ENCODE measurements at places on chromosomes 12 and 14. TPM values are rescaled to one million over a fixed set of nuclear protein-coding genes. Genes with fewer than 3 reads are reported as not detected.

CLEC9A gene
- polyA plus RNA-seq, result 0.99 TPM

TAS2R13 gene
- polyA plus RNA-seq, result not detected

LMNTD1 gene
- not detected for polyA plus RNA-seq

GPR65 gene
- 84.5 TPM for polyA plus RNA-seq

- peak; percentile 47 for DNase-seq
- H3K4me3 ChIP-seq, result peak overlapping the region; percentile 94
- H3K4me1 ChIP-seq, result peaks cover 27% of the 10 kb centered on the region
- H3K27ac ChIP-seq, result peak overlapping the region; percentile 88
Observed at GRCh38 chr12:53053218-53054111, 3.6 kb downstream of the TNS2 start.

DNA sequence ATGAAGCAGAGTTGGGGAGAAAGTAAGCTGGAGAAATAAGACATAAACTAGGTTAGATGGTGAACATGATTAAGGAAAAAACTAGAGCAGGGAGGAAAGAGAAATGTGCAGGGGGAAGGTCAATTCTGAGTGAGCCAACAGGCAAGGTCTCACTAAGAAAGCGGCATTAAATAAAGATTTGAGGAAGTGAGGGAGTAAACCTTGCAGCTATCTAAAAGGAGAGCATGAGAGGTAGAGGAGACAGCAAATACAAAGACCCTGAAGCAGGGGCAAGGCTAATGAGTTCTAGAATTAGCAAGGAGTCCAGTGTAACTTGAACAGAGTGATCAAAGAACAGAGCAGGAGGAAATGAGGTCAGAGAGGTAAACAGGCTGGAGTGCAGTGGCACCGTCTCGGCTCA lies 4.4 kb upstream of the SOCS2 start:
- peaks cover 7% of the 10 kb centered on the region for H3K27me3 ChIP-seq
- H3K4me3 ChIP-seq, result peak overlapping the region; percentile 10
- H3K36me3 ChIP-seq, result peaks cover 19% of the 10 kb centered on the region
- H3K4me1 ChIP-seq, result peaks cover 18% of the 10 kb centered on the region
- peak overlapping the region; percentile 32 for H3K27ac ChIP-seq

PAH gene
- not detected for polyA plus RNA-seq

- peaks cover 1% of the 10 kb centered on the region for H3K27me3 ChIP-seq
- H3K27ac ChIP-seq, result peak overlapping the region; percentile 43
- DNase-seq, result no peak
Observed at GRCh38 chr14:55356913-55357312, 54.7 kb downstream of the ATG14 start.

- H3K4me3 ChIP-seq, result no peak overlapping the region
- H3K27me3 ChIP-seq, result no peaks in the 10 kb centered on the region
- no peaks in the 10 kb centered on the region for H3K4me1 ChIP-seq
- no peak for DNase-seq
Observed at GRCh38 chr14:71959055-71959454, 26.8 kb downstream of the RGS6 start.

EPYC gene
- polyA plus RNA-seq, result not detected

DNA sequence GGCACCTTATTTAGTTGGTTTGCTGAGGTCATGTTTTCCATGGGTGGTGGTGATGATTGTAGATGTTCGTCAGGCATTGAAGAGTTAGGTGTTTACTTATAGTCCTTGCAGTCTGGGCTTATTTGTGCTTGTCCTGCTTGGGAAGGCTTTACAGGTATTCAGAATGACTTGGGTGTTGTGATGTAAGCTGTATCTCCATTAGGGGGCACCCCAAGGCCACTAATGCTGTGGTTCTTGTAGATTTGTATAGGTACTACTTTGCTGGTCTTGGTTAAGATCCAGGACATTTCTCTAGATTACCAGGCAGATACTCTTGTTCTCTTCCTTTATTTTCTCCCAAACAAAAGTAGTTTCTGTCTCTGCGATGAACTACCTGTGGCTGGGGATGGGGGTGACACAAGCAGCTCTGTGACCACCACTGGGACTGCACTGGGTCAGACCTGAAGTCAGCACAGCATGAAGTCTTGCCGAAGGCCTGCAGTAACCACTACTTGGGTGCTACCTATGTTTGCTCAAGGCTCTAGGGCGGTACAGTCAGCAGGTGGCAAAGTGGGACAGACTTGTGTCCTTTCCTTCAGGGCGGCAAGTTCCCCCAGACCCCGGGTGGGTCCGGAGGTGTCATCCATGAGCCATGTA lies 35.8 kb upstream of the FBXO33 start:
- no peak for DNase-seq
- no peak overlapping the region for H3K27ac ChIP-seq
- no peaks in the 10 kb centered on the region for H3K36me3 ChIP-seq
- H3K4me1 ChIP-seq, result no peaks in the 10 kb centered on the region
- H3K4me3 ChIP-seq, result no peak overlapping the region
- H3K27me3 ChIP-seq, result peaks cover 2% of the 10 kb centered on the region

- no peaks in the 10 kb centered on the region for H3K36me3 ChIP-seq
- H3K27me3 ChIP-seq, result no peaks in the 10 kb centered on the region
- peak; percentile 13 for DNase-seq
- H3K4me1 ChIP-seq, result peaks cover 33% of the 10 kb centered on the region
- peak overlapping the region; percentile 87 for H3K4me3 ChIP-seq
Observed at GRCh38 chr12:32139064-32139421, 32.4 kb downstream of the BICD1 start.

GRCh38 chr12:120321382-120322202 lies 6.0 kb downstream of the PLA2G1B start:
- H3K27me3 ChIP-seq, result peaks cover 12% of the 10 kb centered on the region
- no peak overlapping the region for H3K27ac ChIP-seq
- DNase-seq, result no peak
- H3K4me1 ChIP-seq, result peaks cover 22% of the 10 kb centered on the region

DNA sequence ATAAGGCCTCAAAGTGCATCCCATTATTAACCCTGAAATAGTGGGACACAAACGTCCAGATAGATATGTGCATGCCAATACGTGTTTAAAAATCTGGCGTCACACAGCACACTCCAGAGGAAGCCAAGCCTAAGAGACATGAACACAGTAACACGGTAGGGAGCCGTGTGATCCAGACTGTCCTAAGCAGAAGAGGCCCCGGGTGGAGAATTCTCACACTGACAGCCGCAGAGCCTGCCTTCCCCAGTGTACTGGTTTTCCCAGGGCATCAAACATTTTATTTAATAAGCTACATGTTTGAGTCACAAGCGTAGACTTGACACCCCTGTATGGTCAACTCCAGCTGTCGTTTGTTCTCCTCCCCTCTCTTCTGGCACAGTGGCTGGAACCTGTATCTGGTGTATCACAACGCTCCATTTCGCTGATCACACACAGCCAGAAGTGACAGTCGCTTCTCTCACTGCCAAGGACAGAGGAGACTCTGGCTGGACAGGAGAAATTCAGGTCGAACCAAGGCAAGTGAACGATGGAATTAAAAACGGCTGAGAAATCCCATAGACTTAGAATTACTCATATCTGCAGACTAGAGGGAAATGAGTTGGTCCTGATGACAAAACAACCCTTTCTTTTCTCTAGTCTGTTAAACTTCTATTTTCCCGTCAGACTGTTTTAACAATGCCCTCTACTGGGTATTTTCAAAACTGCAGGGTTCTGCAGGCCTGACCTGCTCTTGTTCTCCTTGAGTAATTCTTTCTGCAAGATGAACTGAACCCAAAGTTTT lies 359.9 kb downstream of the RGS6 start:
- no peak overlapping the region for H3K27ac ChIP-seq
- H3K4me1 ChIP-seq, result no peaks in the 10 kb centered on the region
- no peak overlapping the region for H3K4me3 ChIP-seq
- DNase-seq, result peak; percentile 7
- H3K27me3 ChIP-seq, result peaks cover 2% of the 10 kb centered on the region

TMPRSS12 gene
- not detected for polyA plus RNA-seq

DNA sequence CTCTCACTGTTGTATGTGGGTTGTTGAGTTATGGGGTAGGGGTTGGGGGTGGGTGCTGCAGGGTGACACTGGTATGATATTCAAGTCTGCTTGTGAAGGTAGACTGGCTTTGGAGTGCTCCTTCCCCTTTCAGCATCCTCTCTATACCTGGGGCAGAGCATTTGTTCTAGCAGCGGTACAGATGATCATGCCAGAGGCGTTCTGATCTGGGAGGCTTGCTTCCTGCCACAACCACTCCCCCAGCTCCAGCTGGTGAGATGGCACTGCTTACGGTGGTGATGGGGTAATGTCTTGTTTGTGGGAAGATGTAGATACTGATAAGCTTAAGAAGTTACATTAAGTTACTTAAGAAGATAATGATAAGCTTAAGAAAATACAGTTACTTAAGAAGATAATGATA lies 131.8 kb downstream of the ERC1 start:
- peak overlapping the region; percentile 12 for H3K27ac ChIP-seq
- H3K36me3 ChIP-seq, result peaks cover 4% of the 10 kb centered on the region
- peak; percentile 39 for DNase-seq
- H3K4me3 ChIP-seq, result peak overlapping the region; percentile 41

- peaks cover 46% of the 10 kb centered on the region for H3K4me1 ChIP-seq
- no peak overlapping the region for H3K27ac ChIP-seq
- H3K36me3 ChIP-seq, result peaks cover 5% of the 10 kb centered on the region
- no peaks in the 10 kb centered on the region for H3K27me3 ChIP-seq
Observed at GRCh38 chr12:106780010-106780631, 5.6 kb downstream of the RIC8B start.

KCNJ8 gene
- polyA plus RNA-seq, result not detected

- H3K36me3 ChIP-seq, result peaks cover 30% of the 10 kb centered on the region
- peaks cover 2% of the 10 kb centered on the region for H3K27me3 ChIP-seq
- H3K4me3 ChIP-seq, result no peak overlapping the region
- peaks cover 5% of the 10 kb centered on the region for H3K4me1 ChIP-seq
Observed at GRCh38 chr12:109513977-109514376, 36.5 kb downstream of the UBE3B start.

- DNase-seq, result no peak
- H3K4me3 ChIP-seq, result no peak overlapping the region
- peaks cover 5% of the 10 kb centered on the region for H3K27me3 ChIP-seq
- peaks cover 52% of the 10 kb centered on the region for H3K4me1 ChIP-seq
Observed at GRCh38 chr14:100400115-100400514, 77.0 kb downstream of the SLC25A47 start.

DNA sequence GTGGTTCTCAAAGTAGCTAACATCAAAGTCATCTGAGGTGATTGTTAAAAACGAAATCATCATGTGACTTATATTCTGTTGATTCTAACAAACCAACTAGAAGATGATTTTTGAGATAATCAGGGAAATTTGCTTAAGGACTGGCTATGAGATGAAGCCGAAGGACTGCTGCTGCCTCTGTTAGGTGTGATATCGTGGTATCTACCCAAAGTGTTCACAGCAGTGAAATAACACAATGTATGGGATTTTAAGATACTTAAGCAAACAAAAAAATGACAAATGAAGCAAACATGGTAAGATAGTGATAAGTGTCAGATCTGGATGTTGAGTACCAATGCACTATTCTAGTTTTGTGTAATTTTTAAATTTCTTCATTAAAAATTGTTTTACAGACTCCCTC lies 59.1 kb downstream of the GXYLT1 start:
- no peak for DNase-seq
- no peaks in the 10 kb centered on the region for H3K27me3 ChIP-seq
- no peak overlapping the region for H3K27ac ChIP-seq
- H3K4me3 ChIP-seq, result no peak overlapping the region

DNA sequence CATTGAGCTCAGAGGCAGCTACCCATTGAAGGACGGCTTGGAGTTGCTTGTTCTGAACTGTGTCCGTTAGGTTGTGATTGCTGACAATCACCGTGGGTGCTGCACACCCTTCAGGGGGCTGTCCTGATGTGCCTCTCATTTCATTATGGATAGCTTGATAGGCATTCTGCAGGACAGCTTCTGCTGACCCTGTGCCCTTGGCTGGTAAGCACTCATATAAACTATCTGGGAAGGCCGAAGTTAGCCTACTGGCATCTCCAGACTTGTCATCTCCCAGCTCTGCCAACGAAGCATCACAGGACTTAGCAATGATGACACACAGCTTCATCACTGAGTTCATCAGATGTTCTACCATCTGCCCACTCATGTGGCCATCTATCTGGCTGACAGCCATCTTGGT lies 22.3 kb downstream of the AKAP3 start:
- H3K27me3 ChIP-seq, result no peaks in the 10 kb centered on the region
- peaks cover 4% of the 10 kb centered on the region for H3K36me3 ChIP-seq
- H3K4me3 ChIP-seq, result no peak overlapping the region
- no peak overlapping the region for H3K27ac ChIP-seq
- H3K4me1 ChIP-seq, result no peaks in the 10 kb centered on the region

DNA sequence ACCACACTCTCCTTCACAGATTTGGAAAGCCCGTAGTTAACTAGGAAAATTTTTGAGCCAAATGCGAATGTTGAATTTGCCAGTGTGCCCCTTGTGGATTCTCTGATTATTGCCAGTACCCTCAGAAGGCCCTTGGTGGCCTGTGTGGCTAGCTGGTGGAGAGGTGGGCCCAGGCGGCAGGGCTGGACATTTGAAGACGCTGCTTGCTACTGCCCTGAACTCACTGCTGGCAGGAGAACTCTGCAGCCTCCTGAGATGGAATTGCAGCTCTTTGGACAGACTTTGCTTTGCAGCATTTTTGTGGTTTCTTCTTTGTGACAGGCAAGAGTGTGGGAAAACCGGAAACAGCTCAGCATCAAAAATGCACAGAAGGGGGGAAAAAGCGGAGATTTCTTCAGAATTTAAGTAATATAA lies 97.6 kb downstream of the TGFB3 start:
- no peak overlapping the region for H3K27ac ChIP-seq
- H3K36me3 ChIP-seq, result peaks cover 21% of the 10 kb centered on the region
- no peaks in the 10 kb centered on the region for H3K4me1 ChIP-seq
- no peak overlapping the region for H3K4me3 ChIP-seq
- no peaks in the 10 kb centered on the region for H3K27me3 ChIP-seq

DNA sequence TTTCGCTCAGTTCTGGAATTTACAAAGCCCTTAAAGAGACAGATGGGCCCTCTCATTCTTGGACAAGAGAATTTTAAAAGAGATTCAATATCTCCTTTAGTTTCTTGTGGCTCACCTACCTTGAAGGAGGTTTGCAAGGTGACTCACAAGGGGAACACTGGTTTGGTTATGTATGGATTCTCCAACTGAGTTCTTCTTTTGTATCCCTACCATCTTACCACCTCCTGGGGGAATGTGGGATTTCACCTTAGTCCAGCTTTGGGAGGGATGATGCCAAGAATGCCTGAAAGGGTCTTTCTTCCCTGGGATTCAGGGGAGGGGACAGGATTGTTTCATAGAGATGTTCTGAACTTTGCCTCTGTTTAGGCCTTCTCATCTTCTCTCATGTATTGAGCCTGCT lies 3.7 kb downstream of the PPP4R4 start:
- H3K4me3 ChIP-seq, result no peak overlapping the region
- H3K4me1 ChIP-seq, result peaks cover 29% of the 10 kb centered on the region
- DNase-seq, result no peak
- H3K36me3 ChIP-seq, result no peaks in the 10 kb centered on the region

DNA sequence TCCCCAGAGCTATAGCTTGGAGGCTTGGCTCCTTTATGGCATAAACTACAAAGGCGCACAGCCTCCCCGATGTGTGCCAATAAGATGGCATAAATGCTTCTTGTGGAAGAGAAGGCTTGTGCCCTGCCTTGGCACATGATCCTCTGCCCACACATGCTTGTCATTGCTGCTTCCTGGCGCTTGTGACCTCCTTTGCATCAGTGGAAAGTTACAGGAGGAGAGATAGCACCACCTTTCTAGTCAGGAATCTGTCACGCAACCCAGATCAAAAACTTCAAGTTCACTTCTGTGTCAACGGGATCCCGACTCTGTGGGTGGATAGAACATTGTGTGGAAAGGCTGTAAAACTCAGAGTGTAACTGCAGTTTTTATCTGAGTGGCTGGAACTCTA lies 183.8 kb upstream of the HIF1A start:
- no peak overlapping the region for H3K4me3 ChIP-seq
- no peak for DNase-seq
- peak overlapping the region; percentile 76 for H3K27ac ChIP-seq
- H3K4me1 ChIP-seq, result peaks cover 100% of the 10 kb centered on the region

Data from immature natural killer cell (primary cell).